ENCODE measurements at places on chromosomes 11 and 22. TPM values are rescaled to one million over a fixed set of nuclear protein-coding genes. Genes with fewer than 3 reads are reported as not detected.

SELENOO gene
- total RNA-seq = 29.3 TPM

SPDYC gene
- not detected for total RNA-seq

GRCh38 chr11:13238879-13239514, 38.6 kb upstream of the BMAL1 start:
- no peak for DNase-seq

GRCh38 chr11:17351510-17352176, at the start of gene NCR3LG1:
Gene NCR3LG1, plus strand, starts transcription at chr11:17351800. Its CDS starts 170 bp downstream, at chr11:17351970.
- DNase-seq = no peak

DNA sequence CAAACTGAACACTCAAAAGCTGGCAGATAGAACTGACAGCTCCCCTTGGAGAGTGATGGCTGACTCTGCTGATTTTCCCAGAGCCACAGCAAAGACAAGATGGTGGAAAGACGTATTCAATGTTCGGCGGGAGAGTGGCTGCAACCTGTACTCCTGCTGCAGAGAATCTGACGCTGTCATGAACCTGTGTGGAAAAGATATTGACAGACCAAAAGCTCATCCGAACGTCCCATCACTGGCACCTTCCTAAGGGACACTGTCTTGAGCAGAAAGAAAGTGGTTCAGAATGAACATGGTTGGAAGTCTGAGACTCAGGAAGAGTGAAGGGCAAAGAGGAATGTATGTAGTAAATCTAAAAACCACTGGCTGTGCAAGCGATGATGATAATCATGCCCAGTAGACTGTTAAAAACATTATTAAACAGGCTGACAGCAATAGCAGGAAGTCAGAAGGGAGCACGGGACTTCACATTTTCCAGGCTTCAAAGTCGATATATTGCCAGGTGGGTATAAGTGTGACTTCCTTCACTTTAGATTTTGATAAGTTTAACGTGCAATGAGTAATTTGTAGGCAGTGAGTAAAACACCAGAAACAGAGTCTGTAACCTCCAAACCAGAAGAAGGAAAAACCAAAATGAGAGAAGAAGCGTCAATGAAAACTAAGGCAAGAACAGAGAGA, 6.2 kb upstream of the IL17REL start:
- no peak for DNase-seq

Data from glomerular endothelial cell (primary cell).